ENCODE measurements at places on chromosomes 7 and 10. TPM values are rescaled to one million over a fixed set of nuclear protein-coding genes. Genes with fewer than 3 reads are reported as not detected.

- DNase-seq = no peak
Measured at GRCh38 chr7:87021285-87021684, 38.2 kb downstream of the ELAPOR2 start.

DNA sequence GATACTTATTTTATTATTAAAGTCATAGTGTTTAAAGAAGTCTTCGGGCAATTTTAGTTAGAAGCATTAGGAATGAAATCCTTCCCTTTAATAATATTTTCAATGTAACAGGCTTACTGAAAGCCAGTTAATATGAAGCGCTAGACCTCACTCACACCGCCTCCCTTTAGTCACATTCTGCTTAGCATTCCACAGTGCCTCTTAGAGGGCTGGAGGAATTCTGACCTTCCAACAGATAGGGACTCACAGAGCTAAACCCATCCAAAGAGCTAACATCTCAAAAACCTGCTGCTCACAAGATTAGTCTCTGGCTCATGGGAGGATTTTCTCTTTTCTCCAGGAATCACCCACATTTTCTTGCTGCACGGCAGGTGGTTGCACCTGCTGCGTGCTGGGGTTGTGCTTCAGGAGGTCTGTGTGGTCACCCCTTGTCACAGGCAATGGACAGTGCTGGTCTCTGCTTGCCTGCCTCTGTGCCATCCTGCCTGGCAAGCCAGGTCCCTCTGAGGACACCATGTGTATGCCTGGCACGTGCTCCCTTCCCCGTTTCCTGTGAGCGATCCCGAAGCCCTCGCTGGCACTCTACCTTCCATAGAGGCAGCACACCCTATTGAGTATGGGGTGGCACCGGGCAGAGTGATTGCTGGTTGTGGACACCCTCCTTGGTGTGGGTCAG is 91.8 kb downstream of the KLF6 start:
- DNase-seq = no peak

DNA sequence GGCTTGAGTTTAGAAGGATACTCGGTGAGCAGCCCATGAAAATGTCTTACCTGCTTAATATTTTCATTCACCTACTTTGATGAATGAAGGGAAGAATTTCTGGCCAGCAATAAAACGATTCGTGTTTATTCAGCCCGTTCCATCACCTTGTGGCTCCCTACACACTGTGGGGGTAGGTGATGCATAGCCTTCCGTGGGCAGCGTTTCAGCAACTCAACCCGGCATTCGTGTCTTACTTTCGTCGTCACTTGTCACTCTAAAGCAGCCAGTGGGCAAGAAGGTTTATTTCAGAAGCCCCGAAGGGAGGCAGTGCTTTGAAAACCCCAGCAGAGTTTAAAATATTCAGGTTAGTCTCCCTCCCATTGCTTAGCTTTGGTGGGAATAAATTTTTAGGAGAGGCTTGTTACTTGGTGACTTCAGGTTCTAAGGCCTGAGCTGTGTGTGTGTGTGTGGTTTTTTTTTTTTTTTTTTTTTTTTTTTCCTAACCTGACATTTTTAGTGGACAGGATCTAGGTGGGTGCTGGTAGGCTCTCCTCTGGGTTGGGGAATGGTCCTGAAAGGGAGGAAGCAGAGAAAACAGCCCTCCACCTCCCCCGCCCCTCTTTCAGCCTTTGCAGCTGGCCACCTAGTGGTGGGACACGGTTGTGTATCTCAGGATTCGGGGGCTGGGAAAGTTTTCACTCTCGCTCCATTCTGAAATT is 1.8 kb downstream of the GRK5 start:
- DNase-seq = no peak

DNA sequence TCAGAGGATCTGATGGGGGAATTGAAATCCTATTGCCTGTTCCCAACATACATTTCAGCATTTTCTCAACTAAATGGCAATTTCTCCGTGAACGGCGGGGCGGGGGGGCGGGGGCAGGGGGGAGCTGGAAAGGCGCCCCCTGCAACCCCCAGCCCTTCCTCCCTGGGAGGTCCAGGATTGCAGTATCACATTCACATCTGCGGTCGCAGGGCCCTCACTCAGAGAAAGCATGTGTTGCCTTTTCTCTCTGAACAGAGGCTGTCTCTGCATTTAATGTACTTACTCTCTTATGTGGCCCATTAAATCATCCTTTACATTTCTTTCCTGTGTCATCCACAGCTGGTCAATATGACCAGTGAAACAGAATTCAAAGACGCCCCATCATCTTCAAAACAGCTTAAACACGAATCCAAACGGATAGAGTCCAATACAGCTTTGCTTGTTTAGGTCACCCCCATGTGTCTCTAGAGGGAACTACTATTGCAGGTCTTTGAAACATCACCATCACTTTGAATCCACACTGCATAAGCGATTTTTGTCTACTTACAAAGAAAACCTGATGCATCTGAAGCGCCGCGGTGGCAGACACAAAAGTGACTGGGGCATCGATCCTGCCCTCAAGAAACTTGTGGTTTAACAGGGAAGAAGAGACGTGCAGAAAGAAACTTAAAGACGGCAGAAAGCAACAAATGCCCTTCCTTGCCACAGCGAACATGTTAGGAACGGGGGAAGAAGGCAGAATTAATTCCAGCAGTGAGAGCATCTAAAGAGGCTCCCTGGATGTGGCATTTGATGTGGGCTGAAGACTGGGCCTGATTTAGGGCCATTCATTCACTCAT is 17.0 kb upstream of the ECHDC3 start:
- no peak for DNase-seq

GRCh38 chr10:133167693-133168616 is 7.9 kb downstream of the KNDC1 start:
- DNase-seq = no peak

- DNase-seq = no peak
Measured at GRCh38 chr7:45873355-45873754, 473 bp upstream of the CCDC201 start.

GRCh38 chr7:66741-67140 is 125.6 kb upstream of the FAM20C start:
- DNase-seq = no peak

GRCh38 chr7:5065107-5065407 is 19.4 kb downstream of the RBAK start:
- DNase-seq = no peak

UNCX gene
- not detected for total RNA-seq

PNLIPRP1 gene
- 0.99 TPM for total RNA-seq

PNLIPRP2 gene
- 2.3 TPM for total RNA-seq

CALD1 gene
- 912 TPM for total RNA-seq

CPA2 gene
- total RNA-seq = 0.41 TPM

Data from thoracic aorta (tissue), 2 donors.